Left colon (tissue), 2 donors: ENCODE measurements at places on chromosomes 1 and 21.
A peak's percentile ranks its signal among the peaks of the same experiment; 100 is the strongest.

DNA sequence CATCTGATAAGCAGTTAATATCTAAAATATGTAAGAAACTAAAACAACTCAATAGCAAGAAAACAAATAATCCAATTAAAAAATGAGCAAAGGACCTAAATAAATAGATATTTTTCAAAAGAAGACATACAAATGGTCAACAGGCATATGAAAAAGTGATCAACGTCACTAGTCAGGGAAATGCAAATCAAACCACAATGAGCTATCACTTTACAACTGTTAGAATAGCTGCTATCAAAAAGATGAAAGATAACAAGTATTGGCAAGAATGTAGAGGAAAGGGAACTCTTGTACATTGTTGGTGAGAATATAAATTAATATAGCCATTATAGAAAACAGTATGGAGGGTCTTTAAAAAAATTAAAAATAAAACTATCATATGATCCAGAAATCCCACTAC lies 40.7 kb upstream of the NEK7 start:
- DNase-seq = no peak

- no peak for DNase-seq
Measured at GRCh38 chr1:193533853-193534252, 347.4 kb upstream of the B3GALT2 start.

DNA sequence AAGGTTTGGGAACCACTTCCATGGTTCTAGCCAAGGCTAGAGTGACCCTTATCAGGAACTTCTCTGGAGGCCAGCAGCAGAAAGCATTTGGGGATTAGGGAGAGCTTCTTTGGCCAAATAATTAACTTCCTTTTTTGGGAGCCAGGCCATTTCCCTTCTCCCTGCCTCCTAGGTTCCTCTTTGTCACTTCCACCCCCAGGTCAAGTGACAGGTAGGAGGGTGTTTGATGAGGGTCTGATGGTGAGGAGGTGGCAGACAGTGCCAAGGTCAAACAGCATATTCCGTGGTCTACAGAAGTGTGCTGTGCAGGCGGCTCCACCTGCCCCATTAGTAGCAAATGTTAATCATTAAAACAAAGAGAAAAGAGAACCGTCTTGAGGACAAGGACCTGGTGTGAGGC lies 1.9 kb upstream of the KCNA10 start:
- no peak for DNase-seq

- peak; percentile 76 for DNase-seq
Measured at GRCh38 chr1:164635803-164636731, 77.1 kb downstream of the PBX1 start.

DNA sequence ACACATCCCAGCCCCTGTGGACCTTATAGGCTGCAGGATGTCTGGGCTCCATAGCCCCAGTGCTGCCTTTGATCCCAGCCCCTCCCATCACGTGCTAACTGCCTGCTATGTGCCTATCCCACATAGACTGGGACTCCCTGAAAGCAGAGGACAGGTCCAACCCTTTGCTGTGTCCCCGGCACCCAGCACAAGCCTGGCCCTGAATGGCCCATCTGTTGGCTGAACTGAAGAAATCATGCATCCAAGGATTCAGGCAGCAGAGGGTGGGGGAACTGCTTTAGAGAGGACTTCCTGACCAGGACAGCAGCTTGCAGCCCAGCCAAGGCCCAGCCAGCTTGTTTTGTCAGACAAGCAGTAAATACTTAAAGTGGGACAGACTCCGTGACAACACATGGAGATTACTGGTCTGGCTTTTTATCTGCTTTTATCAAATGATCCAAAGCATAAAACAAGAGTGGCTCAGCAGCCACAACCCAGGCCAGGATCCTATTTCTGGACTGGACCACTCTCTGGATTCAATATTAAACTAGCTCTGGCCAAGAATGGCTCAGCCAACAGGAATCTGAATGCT lies 69.3 kb downstream of the GLIS1 start:
- DNase-seq = no peak

DNA sequence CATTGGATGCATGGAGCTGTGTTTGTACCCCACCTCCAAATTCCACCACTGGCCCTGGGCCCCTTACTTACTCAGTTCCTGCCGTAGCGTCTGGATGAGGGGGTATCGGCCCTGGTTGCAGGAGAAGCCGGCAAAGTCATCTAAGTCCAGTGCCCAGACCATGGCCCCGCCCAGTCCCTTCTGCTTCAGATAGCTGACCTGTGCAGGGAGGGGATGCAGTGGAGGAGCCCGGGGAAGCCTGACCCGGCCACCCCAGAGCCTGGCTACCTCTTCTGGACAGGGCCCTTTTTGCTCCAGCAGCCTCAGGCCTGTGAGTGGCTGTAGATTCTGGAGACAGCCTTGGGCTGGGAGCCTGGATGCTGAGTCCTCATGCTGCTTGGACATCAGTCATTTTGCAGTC lies 11.8 kb downstream of the CHIT1 start:
- DNase-seq = no peak

DNA sequence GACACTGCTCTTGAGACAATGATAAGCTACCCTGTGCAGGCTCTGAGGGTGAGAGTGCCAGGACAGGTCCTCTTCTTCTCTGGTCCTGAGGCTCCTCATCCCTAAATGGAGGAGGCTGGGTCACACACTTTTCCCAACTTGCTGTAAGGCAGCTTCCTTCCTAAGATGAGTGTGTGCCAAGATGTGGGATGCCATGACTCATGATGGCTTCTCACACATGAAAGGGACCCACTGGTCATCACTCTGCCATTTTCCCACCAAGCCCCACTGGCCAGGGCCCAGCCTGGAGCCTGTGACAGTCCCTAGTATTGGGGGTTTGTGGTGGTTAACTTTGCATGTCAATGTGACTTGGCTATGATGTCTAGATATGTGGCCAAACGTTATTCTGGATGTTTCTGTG lies 54.4 kb downstream of the CNIH3 start:
- DNase-seq = no peak

- peak; percentile 56 for DNase-seq
Measured at GRCh38 chr1:234958706-234959657, 169.7 kb downstream of the TOMM20 start.

DNA sequence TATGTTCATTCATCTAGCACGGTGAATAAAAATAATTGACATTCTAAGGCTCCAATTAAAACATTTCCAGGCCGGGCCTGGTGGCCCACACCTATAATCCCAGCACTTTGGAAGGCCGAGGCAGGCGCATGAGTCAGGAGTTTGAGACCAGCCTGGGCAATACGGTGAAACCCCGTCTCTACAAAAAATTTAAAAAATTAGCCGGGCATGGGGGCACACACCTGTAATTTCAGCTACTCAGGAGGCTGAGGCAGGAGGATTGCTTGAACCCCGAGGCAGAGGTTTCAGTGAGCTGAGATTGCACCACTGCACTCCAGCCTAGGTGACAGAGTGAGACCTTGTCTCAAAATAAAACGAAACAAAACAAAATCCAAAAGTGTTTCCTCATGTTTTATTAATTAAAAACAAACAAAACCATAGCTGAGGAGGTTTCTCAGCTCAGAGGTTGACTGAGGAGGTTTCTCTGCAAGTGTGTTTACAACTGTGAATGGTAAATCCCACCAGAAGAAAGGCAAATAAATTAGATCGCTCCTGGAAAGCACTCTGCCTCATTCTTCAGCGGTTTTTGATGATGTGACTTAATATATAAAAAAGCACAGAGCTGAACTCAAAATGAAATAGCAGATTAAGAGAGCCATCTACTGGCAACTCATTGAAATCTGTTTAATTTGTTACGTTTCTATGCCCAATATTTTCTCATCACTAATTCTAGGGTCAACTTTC lies 37.7 kb upstream of the ATG4C start:
- no peak for DNase-seq

DNA sequence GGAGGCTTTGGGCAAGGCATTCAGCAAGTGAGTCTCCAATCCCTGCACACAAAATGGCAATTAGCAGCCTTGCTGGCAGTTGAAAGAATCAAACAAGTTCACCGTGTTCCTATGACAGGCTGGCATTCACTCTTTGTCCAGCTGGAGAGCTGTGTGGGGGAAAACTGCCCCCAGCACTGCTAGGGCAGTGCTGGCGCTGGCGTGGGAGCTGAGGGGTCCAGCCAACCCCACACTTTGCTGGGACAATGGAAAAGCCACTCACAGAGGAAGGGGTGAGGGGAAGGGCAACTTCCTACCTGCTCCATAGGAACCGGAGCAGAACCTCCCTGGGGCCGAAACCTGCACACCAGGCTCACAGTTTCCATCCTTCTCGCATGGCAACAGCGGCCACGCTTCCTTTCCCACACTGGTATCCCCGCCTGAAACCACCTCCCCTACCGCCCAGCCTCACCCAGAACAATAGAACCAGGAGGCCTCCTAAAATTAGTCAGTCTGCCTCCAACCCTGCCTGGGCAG lies 26.7 kb upstream of the KCNN3 start:
- DNase-seq = no peak

GRCh38 chr1:111665497-111665896 lies 45.9 kb downstream of the RAP1A start:
- no peak for DNase-seq

DNA sequence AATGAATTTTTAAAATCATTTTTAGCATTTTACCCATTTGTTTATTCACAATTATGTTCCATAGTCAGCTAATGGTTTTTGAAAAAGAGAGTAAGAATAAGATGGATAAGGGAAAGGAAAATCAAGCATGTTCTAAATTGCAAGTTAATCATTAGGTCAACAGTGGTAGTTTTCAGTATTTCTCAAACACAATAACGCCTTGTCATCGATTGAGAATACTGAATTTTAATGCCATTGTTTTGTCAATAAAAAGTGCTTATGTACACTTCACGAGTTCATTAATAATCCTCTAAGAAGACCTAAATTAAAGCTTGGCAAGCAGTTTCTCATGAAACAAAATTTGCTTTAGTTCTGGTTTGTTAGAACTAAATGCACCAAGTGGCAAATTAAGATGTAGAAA lies 100.3 kb downstream of the RERE start:
- no peak for DNase-seq

GRCh38 chr1:211813590-211813989 lies 17.0 kb downstream of the LPGAT1 start:
- no peak for DNase-seq

- DNase-seq = peak; percentile 62
Measured at GRCh38 chr1:1361982-1362423, 3.6 kb upstream of the MXRA8 start.

DNA sequence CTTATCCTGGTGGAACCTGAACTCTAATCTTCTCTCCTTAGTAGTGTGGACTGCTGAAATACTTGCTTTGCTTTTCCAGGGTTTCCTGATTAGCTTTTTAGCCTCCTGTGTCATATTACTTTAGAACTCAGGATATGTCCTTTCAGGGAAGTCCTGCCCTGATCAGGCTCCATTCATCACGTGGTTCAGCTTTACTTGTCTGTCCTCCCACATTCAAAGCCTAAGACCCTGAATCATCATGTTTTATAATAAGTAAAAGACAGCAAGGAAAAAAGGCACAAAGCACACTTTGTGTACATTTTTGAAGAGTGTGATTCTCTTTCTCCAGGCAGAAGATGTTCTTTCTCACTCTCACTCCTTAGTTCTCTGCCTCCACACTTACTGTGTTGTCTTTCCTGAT lies 70.6 kb downstream of the PATJ start:
- no peak for DNase-seq

GRCh38 chr1:173420330-173420806 lies 56.8 kb upstream of the PRDX6 start:
- DNase-seq = no peak

DNA sequence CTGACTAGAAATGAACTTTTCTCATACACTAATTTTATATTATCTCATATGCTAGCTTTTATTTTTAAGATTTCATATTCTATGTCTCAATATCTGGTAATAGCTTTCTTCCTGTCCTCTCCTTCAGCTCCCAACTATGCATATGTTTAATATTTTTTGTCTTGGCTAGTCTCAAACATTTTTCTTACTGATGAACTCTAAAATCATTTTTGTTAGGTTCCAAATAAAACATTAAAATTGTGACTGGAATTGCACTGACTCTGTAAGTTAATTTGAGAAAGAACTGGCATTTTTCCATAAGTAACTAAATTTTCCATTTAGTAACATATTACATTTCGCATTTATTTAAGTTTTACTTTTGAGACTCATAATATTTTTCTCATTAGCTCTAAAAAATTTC lies 368.5 kb upstream of the DPYD start:
- DNase-seq = no peak

- no peak for DNase-seq
Measured at GRCh38 chr21:43861706-43862105, 3.3 kb upstream of the AGPAT3 start.

GRCh38 chr1:81554534-81554933 lies 246.2 kb upstream of the ADGRL2 start:
- no peak for DNase-seq

DNA sequence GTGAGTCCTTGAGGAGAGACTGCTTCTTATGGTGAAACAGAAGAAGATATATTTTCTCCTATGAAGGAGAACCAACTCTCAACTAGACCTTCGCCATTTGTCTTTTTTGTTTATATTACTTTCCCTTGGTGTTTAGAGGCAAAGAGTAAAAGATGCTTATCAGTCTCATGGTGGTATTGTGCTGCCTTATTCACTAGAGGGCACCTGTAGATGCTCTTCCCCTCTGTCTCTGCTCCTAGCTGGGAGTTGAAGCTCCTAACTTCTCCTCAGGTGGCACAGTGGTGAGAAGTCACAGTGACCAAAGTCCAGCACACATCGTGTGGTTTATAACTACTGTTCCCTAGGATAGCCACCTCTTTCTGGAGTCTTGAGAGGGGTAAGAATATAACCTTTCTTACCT lies 1359.6 kb downstream of the PLA2G4A start:
- no peak for DNase-seq

- no peak for DNase-seq
Measured at GRCh38 chr1:115173151-115173550, 83.8 kb upstream of the TSPAN2 start.

DNA sequence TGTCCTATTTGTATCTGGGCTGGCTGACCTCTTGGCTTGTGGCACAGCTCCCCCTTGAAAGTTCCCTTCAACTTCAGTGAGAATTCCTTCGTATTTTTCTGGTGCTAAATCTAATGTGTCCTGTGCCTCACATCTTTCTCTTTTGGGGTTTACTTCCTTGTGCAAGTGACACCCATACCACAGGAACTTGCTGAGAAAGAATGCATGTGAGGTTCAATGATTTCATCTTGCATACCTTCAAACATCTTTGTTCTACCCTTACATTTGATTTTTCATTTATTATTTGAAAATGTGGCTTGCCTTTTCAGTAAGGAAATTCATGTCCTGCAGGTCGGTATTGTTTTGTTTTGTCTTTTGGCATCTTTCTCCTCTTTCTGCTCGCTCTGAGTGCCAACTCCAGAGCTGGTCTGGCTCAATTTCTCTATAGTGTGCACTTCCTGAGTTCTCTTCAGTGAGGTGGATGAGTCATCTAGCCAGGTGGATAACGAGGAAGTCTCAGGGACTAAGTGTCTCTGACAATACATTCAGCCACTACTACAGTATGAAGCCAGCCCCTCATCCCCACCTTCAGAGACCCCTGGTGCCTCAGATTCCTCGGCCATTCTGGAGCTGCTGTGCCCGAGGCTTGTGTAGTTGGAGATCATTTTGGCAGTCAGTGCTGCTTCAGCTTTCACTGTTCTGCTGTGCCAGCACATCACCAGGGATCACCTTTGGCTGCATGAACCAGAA lies 59.5 kb downstream of the RIPK4 start:
- DNase-seq = no peak

- DNase-seq = no peak
Measured at GRCh38 chr1:229671310-229671709, 45.3 kb downstream of the URB2 start.
